Stimulated activated CD4-positive, alpha-beta T cell treated with anti-CD3 and anti-CD28 coated beads, Interleukin-4, amount 100 ng/mL, for 4 hours (primary cell): ENCODE measurements at places on chromosomes 5 and 9.

GRCh38 chr5:76742583-76742982, 26.7 kb downstream of the F2R start:
- no peak for DNase-seq

DNA sequence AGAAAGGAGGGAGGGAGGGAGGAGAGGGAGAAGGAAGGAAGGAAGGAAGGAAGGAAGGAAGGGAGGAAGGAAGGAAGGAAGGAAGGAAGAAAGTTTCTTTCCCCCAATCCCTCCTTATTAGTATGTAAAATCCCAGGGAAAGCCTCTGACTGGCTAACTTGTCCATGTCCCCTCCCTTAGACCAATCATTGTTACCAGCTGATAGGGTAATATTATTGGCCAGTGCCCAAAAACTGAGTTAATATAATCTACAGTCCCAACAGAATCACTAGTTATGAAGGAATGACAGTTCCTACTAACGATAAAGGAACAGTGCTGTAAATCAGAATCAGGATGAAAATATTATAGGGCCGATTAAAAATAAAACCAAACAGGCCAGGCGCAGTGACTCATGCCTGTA, 53.6 kb upstream of the CCNG1 start:
- no peak for DNase-seq

DNA sequence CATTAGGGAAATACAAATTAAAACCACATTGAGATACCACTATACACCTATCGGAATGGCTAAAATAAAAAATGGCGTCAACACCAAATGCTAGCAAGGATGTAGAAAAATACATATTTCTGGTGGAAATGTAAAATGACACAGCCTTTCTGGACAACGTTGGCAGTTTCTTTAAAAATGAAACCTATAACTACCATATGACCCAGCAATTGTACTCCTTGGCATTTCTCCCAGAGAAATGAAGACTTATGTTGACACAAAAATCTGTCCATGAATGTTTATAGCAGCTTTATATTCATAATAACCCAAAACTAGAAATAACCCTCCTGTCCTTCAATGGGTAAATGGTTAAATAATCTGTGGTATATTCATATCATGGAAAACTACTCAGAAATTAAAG, 188.7 kb upstream of the RAD23B start:
- no peak for DNase-seq

DNA sequence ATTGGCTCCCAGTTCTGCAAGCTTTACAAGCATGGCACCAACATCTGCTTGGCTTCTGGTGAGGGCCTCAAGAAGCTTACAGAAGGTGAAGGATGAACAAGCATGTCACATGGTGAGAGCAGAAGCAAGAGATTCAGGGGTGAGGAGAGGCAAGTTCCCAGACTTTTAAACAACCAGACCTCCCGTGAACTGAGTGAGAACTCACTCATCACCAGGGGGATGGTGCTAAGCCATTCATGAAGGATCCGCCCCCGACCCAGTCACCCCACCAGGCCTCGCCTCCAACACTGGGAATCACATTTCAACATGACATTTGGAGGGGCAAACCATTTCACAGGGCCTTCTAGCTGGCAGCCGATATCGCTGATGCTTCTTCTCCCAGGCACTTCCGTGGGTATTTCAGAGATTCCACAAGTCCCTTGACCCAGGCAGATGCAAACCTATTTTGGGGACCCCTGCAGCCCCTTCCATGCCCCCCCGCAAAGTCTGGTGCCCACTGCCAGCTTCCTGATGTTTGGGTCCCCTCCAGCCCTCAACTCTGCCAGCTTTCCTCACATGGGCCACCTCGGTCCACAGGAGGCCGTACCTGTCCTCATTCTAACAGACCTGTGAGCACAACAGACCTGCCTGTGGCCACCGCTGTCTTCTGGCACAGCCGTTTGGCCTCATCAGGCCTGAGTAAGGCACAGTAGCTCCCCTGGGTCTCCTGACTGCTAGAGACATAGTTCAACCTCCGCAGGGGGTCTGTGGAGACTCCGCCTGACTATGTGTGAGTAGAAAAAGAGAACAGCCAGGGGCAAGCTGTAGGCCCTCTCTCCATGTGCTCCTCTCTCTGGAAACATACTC, 60.7 kb upstream of the ANGPTL2 start:
- DNase-seq: no peak

GRCh38 chr5:150945947-150946346, 41.2 kb upstream of the ZNF300 start:
- no peak for DNase-seq

- peak; percentile 57 for DNase-seq
Measured at GRCh38 chr5:179907556-179908324, at the start of gene TBC1D9B. Gene TBC1D9B, minus strand, starts transcription at chr5:179907897. Its CDS starts 76 bp downstream, at chr5:179907821.

DNA sequence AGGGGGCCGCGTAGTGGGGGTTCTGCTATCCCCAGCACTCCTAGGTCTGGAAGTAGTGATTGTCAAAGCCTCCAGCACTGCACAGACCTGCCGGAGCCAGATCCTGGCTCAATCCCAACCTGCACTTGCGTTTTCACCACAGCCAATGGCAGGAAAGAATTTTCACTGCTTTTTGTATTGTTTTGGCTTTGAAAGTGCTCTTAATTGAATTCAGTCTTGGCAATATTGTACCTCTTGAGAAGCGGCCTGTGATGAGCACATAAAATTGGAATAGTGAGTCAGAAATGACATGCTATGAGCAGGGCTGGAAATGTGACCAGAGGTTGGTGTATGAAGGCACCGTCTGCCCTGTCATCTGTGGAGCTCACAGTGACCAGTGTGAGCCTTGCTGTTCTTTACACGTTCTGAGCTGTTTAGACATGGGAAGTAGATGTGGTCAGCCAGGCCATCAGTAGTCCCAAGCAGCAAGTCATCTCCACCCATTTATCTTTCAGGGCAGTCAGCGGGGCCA, 41.5 kb downstream of the SECISBP2 start:
- DNase-seq: no peak

- peak; percentile 21 for DNase-seq
Measured at GRCh38 chr5:156920042-156920860, 42.8 kb downstream of the TIMD4 start.

DNA sequence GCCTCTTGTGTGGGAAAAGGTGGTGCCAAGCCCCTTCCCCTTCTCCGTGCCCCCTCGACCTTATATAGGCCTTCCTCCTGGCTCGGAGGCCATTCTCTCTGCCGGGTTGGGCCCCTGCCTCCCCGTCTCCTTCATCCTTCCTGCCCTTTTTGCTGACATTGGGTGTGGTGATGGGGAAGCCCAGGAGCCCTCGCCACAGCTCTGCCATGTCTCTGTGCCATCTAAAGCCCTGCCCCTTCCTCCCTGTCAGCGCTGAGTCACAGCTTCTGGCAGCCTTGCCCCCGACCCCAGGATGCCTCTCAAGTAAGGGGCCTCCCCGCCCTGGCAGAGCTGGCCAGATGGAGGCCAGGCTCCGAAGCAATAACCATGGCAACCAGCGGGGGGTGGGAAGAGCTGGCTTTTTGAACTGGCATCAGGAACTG, 30.4 kb downstream of the JADE2 start:
- DNase-seq: peak; percentile 85

DNA sequence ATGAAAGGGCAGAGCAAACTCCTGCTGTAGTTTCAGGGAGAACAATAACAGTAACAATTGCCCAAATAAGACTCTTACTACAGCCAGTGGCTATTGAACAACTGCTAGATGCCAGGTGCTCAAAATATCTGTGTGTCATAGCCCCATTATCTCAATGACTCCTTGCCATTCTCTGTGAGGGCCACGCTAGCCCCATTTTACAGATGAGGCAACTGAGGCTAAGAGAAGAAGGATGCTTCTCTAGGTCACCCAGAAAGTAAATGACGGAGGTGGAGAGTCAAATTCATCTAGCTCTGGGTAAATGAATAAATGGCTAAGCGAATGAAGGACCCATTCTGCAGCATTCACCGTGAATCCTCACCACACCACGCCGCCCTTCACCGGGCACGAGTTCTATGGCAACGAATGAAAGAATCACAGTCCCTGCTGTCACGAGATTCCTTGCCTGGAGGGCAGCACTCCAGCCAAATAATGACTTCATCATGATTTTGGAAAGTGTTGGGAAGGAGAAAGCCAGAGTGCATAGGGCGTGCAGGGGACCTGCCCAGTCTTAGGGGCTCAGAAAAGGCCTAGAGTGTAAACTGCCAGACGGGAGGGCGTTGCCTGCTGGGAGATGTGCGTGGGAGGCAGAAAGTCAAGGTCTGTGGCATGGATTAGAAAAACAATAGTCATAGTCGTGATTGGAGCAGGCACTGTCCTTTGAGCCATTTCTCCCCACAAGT, 147.2 kb downstream of the C9orf50 start:
- DNase-seq: no peak

DNA sequence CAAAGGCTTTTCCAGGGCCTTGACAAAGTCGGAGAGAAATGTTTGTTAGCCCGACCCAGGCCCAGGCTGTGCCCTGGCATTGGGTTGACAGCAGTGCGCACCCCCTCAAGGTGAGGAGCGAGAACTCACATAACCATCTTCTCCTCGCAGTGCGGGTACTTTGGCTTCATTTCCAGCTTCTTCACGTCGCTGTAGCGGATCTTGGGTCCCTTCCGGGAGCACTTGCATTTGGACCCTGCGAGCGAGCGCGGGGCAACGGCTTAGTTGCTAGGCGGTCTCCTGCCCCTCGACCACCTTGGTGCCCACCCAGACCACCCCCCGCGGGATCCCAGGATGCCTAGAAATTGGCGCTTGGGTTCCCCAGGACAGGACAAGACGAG, 496 bp downstream of the CXCL14 start:
- no peak for DNase-seq

DNA sequence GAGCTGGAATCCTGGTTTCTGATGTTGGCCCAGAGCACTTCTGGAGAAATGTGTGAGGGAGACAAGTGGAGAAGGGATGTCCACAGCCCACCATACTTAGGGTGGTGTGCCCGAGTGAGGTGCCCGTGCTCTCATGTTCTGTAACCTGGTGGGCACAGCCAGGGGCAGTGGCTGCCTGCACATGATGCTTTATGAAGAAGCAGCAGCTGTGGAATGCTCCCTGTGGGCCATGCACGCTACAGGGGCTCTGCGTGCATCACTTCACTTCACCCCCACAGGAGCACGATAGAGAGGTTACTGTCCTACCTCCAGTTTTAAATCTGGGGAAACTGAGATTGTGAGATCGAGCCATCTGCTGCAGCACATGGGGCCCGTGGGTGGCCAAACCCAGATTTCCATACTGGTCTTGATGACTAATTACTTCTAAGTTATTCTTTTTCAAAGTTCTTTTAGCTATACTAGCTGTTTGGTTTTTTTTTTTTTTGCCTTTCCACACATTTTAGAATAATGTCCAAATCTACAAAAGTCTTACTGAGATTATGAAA, 441.6 kb downstream of the GADD45G start:
- DNase-seq: no peak

DNA sequence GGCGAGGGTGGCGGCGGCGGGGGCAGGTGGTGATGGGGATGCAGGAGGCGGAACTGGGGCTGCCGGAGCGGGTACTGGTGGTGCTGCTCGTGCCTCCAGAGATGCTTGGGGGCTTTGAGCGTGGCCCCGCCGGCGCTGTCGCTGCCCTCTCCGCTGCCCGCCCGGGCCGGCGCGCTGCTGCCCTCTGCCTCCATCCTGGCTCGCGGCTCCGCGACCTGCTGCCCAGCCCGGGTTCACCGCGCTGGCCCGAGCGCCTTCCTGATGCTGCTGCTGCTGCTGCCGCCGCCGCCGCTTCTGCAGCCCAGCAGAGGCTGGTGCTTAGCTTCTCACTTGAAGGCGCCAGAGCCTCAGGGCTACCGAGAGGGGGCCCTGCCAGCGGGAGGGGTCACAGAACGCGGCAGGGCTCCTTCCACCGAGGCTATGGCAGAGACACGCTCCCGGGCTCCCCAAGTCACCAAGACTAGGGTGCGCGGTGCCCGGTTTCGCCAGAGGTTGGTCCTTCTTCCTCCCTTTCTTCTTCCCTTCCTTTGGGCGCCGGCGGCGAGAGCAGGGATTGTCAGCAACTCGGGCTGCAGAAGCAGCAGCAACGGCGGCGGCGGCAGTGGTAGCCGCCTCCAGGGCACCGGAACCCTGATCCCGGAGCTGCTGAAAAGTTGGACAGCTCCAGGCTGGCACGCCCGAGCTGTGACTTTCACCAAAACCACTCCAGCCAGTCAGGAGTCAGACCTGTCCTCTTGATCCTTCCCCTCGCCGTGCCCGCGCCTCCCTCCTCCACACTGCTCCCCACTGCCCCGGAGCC, at the start of gene PDE4D:
Gene PDE4D (minus strand): TSS at position 298 of the 799 bp plus-strand sequence.
- DNase-seq: no peak

- DNase-seq: no peak
Measured at GRCh38 chr5:113450929-113451328, 16.1 kb upstream of the TSSK1B start.

GRCh38 chr5:153542536-153542935, 52.1 kb downstream of the GRIA1 start:
- DNase-seq: no peak

- no peak for DNase-seq
Measured at GRCh38 chr9:127390563-127390962, 6.4 kb upstream of the SLC2A8 start.

- no peak for DNase-seq
Measured at GRCh38 chr5:68139611-68140441, 75.7 kb upstream of the PIK3R1 start.

DNA sequence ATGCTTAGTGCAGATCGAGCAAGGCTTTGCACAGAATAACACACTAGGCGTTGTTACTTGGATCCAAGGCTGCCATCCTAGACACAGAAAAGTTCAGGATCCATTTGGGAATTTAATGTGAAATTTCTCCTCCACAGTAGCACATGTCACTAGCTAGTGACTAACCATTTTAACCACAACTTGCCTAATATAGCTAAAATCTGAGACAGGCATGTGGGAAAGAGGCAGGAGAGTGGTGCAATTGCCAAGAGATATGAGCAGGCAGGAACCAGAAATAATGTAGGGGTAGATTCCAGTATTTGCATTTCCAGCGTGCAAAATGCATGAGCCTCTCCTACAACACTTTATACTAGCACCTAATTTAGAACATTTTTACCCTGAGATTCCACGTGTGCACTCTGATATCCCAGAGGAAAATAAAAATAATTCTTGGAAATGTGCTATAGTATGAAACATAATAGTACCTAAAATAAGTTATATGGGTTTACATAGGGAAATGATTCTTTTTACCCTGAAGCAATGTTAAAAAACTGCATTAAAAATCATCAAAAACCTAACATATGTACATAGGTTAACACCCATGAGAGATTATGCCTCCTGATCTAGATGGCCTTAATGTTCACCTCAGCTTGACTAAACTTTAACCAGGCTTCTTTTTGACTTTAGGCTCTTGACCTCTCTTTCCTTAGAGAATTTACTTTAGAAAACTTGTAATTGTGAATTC, 1230.6 kb upstream of the NUDT12 start:
- no peak for DNase-seq

DNA sequence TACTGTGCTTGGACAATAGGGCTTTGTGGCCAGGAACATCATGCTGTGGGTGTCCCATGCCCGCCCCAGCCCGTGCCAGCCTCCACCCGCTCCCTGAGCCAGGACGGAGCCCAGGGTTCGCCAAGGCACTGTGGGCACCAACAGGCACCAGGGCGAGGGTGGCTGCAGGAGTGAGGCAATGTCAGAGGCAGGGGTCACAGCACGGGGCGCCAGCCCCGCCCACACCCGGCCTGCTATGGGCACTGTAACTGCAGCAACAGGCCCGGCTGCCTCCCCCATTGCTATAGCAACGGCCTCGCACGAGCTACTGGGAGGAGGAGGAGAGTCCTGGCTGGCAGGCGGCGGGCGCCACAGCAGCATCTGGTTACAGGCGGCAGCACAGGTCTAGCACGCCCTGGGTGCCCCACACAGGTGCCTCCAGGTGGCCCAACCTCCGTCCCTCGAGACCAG, 2.5 kb downstream of the ABCA2 start:
- DNase-seq: no peak

GRCh38 chr9:88460587-88461332, 72.5 kb downstream of the SPIN1 start:
- no peak for DNase-seq

GRCh38 chr9:95769909-95770433, 105.5 kb upstream of the ERCC6L2 start:
- DNase-seq: no peak

GRCh38 chr5:180507661-180508060, 13.5 kb downstream of the CNOT6 start:
- DNase-seq: no peak
